Bladder microvascular endothelial cell (primary cell): ENCODE measurements at places on chromosomes 3 and 15. TPM values are rescaled to one million over a fixed set of nuclear protein-coding genes. Genes with fewer than 3 reads are reported as not detected.

FAM227B gene
- total RNA-seq = 1.3 and 3.3 TPM in 2 replicates

STAC gene
- 7.4 and 12.5 TPM in 2 replicates for total RNA-seq

IREB2 gene
- total RNA-seq = 19.8 and 42.5 TPM in 2 replicates

GATA2 gene
- total RNA-seq = 10.4 and 12.6 TPM in 2 replicates

SLC26A6 gene
- 20.2 and 23.0 TPM in 2 replicates for total RNA-seq

TM4SF18 gene
- 248 and 498 TPM in 2 replicates for total RNA-seq
